ENCODE measurements at places on chromosomes 4 and X.

- DNase-seq: no peak
Measured at GRCh38 chr4:85968945-85969819, 390.7 kb downstream of the MAPK10 start.

- DNase-seq: no peak
Measured at GRCh38 chr4:97645071-97645821, 498.0 kb downstream of the STPG2 start.

DNA sequence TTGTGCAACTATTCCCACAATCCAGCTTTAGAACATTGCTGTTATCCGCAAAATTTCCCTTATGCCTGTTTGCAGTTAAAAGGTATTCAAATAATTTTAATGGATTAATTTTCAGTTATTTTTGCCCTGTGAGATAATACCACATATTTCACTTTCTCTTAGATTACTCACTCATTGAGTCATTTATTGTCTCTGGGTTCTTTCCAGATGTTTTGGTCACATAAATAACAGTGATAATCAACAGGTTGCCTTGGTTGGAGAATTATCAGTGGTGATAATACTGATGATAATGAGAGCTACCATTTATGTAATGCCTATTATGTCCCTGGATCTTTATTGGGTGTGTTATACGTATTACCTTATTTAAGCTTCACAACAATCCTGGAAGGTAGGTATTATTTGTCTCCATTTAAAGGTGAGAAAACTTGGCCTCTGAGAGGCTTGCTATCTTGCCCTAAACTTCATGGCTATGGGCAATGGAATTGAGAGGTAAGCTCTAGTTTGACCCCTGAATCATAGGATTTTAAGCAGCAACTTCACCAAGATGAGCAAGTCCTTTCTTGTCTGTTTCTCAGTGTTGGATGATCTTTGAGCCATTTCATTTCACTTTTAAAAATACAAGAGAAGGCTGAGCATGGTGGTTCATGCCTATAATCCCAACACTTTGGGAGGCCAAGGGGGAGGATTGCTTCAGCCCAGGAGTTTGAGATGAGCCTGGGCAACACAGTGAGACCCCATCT is 87.4 kb downstream of the KIT start:
- DNase-seq: no peak

DNA sequence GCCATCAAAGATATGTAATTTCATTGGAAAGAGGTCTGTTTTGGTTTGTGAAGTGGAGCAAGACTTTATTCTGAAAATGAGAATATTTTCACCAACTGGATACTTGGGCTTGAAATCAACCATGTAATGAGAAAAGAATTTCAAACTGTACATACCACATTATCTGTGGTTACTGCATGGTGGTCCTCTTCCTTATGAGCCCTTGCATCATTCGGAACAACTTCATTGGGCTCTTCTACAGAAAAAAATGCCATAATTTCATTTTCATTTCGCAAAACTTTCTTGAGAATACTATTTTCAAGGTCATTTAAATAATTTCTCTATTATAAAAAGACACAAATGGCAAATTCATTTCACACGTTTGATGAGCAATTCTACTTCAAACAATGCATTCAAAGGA is 148.6 kb upstream of the RPS6KA6 start:
- no peak for DNase-seq

DNA sequence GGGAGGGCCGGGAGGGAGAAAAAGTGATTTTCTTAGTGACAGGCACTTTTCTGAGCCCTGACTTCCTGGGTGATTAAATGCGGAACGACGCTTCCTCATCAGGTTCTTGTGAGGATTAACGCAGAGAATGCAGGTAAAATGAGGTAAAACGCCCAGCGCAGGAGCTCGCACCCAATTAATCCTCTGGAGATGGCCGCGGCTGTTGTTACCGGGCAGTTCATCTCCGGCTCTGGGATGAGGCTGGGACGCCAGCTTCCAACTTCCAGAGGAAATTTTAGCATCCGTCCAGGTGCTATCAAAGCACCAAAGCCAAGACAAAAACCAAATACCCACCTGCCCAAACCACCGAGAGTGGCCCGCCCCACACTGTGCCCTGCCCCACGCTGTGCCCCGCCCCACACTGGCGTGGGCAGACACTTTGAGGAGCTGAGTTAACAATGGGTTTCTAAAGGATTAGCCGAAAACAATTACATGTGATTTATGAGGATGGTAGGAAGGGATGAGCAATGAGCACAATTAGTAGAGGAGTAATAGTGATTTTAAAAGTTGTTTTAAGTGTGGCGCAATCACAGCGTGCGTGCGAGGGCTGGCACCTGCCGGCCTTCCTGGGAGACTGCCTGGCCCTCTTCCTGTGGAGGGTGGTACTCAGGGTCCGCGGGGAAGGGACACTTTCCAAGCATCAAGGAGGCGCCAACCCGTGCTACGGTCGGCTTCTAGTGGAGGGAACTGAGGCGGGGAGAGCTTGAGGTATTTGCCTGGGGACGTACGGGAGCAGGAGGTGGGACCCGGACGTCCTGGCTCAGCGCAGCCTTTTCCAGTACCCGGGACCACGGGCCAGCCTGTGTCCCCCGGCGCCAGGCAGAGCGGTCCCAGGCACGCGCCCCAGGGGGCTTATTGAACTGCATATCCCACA is 41.6 kb upstream of the ADRA2C start:
- DNase-seq: no peak

GRCh38 chr4:8201321-8201781 is 2.3 kb downstream of the SH3TC1 start:
- peak; percentile 35 for DNase-seq

DNA sequence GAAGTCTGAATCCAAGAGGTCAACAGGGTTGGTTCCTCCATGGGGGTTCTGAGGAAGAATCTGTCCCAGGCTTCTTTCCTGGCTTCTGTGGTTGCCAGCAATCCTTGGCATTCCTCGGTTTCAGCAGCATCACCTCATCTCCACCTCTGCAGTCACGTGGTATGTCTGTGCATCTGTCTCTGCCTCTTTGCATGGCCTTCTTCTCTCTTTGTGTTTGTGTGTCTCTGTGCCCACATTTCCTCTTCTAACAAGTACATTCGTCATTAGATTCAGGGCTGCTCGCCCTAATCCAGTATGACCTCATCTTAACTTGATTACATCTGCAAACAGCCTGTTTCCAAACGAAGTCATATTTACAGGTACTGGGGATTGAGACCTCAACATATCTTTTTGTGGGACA is 114.0 kb downstream of the BCOR start:
- no peak for DNase-seq

DNA sequence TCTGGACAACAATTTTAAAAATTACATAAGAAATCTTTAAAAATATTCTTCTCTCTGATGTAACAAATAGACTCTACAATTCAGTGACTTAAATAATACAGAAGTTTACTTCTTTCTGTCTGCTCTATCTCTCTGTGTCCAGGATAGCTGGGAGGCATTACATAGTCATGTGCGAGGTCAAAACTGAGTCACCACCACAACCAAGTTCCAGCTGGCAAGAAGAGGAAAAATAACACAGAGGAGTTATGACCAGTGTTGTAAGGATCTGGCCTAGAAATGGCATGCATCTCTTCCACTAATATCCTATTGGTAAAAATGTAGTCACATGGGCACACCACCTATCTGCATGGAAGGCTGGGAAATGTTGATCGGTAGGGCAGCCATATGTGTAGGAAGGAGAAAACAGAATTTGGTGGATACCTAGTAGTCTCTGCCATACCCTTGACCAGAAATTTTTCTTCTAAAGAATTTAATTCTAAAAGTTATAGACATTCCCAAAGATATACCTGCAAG is 39.4 kb upstream of the WDFY3 start:
- DNase-seq: no peak

- DNase-seq: no peak
Measured at GRCh38 chr4:163378661-163379060, 35.0 kb downstream of the NPY5R start.

- no peak for DNase-seq
Measured at GRCh38 chr4:5689065-5689464, 19.3 kb downstream of the EVC2 start.

DNA sequence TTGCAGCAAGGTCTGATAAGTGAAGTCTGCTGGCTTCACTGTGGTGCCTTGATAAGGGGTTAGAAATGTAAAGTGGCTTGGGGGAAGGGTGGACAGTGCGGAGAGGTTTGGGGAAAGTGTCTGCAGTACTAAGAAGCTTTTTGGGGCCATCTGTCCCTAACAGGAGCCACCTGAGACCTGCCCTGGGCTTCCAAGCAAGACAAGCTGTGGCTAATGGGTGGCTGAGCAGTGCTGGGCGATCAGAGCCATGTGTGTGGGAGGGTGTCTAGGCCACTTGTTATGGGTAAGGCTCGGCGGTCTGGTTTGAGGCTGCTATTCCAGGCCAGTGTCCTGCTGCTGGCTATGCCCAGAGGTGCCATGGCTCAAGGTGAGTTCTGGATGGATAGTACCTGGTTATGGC is 185.4 kb upstream of the MTMR8 start:
- no peak for DNase-seq

DNA sequence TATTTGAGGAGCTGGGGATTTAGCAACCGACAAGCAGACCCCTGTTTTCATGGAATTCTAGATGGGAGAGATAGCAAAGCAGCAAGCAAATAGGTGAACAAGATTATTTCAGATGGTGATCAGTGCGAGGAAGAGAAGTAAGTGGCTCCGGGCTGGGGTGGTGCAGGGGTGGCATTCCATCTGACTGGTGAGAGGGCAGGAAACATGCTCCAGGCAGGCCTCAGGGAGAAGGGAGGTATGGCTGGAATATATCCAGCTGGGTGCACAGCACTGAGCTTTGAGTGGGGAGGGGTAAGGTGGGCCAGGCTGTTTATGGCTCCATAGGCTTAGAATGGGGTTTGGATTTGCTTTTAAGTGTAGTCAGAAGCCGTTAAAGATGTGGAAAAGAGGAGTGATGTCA is 21.2 kb downstream of the PTTG2 start:
- no peak for DNase-seq

GRCh38 chr4:95728145-95728544 is 111.7 kb upstream of the PDHA2 start:
- no peak for DNase-seq

DNA sequence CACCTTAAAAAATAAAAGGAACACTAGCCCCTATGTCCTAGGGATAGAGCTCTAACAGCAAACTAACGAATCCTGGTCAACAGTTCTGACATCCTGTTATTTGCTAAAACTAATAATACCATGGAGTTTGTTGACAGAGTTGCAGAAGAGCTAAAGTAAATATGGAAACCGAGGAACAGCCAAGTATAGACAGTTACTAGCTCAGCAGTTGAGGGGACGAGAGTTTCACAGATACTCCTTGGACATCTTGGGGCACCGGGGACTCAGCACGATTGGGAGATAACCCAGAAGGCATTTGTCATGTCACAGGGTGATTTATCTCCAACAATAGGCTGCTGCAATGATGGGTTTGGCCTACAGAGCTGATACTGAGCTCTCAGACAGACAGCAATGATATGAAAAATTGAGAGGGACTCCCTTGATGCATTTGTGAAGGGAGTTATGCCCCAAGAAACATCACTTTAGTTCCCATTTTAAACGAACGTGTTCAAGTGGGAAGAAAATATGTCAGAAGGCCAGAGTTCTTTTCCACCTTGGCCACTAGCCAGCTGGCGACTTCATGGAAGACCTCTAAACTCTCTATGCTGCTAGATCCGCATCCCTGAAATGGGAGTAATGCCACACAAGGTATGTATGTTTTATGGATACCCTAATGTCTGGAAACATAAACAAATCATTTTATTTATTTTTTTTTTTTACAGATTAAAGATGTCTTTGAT is 48.6 kb downstream of the TSC22D3 start:
- DNase-seq: no peak

- DNase-seq: no peak
Measured at GRCh38 chr4:126604268-126604867, 1028.4 kb upstream of the INTU start.

GRCh38 chr4:37542706-37543105 is 143.5 kb downstream of the RELL1 start:
- no peak for DNase-seq

- no peak for DNase-seq
Measured at GRCh38 chrX:12798601-12799000, 7.4 kb downstream of the PRPS2 start.

DNA sequence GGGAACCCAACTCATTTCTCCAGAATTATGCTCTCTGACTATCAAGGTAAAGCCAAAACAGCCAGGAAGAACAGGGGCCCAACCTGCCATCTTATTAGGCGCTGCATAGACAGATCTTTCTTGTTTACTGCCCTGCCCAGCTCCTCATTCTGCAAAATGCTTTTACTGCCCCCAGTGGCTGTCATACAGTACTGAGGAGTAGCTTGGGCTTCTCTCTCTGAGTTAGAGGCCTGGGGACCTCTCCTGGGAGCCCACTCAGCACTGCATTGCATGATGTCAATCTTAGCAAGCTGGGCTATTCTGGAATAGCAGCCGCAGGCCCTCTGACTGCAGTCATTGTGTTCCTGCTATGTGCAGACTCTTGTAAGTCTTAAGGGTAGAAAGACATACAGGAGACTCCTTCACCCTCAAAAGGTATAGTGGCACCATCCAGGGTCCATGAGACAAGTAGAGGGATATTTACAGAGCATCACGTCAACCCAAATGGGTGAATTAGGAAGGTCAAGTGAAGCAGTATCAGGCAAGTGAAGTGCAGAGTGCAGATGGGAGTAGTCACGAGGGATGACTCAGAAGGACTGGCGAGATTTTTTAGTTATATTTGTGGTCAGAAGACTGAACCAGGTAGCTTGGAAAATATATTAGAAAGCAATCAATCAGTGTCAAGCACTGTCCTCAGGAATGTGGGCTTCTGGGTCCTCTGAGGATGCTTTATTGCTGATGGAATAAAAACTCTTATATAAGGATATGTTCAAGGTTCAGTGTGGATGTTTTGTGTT is 294.1 kb upstream of the SFRP2 start:
- DNase-seq: peak; percentile 3
